ENCODE measurements at places on chromosomes 3 and 15.

GRCh38 chr3:124760601-124761000, 30.3 kb downstream of the UMPS start:
- no peak for DNase-seq

- no peak for DNase-seq
Measured at GRCh38 chr3:129656659-129657247, 50.3 kb upstream of the PLXND1 start.

- no peak for DNase-seq
Measured at GRCh38 chr3:188036375-188037194, 117.4 kb upstream of the LPP start.

DNA sequence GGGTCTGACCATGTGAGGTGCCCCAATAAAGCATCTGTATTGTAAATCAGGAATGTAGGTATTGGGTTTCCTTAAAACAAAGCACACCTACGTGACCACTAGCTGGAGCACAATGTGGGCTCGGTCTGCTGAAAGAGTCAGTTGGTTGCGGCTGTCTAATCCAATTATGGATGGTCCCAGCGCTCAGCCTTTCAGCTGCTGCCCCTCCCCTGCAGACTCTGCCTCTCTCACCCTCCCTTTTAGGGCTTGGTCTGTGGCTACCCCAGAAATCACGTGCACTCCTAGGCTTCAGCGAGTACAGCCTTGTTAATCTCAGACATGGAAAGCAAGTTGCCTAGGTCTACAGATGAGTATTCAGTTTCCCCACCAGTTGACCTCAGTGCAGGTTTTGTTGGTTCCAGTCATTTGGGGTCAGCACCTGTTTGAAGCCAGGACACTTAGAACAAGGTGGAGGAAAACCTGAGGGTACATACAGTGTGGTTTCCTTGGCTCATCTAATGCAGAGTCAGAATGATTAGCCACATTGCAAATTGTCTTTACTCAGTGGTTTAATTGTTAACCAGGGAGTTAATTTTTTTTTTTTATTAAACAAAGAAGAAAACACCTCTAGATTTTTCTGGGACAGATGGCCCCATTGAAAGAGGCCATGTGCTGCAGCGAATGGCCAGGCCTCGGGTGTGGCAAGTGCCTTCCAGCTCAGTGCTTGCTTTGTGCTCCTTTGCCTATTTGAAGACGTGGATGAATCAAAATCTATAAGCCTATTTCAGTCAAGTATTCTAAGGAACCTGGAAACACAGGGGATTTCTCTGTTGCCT, 137.7 kb downstream of the IGF1R start:
- DNase-seq: no peak

GRCh38 chr3:110736332-110736731, 335.3 kb upstream of the NECTIN3 start:
- no peak for DNase-seq

DNA sequence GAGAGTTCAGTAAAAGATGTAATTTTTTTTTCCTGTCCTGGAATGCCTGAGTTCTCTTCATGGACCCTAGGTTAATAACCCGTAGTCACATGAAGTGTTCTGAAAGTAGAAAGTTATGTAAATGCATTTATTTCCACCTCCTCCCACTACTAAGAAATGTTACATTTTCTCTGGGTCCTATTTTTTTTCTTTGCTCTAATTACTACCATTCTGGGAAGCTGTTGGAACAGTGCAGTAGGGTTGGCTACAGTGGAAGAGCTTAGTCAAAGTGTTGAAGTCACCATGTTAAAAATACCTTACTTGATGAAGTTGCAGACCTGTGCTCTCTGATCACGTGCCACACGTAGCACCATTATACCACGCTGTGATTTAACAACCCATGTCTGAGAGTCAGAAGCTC, 153.8 kb upstream of the TSC22D2 start:
- no peak for DNase-seq

DNA sequence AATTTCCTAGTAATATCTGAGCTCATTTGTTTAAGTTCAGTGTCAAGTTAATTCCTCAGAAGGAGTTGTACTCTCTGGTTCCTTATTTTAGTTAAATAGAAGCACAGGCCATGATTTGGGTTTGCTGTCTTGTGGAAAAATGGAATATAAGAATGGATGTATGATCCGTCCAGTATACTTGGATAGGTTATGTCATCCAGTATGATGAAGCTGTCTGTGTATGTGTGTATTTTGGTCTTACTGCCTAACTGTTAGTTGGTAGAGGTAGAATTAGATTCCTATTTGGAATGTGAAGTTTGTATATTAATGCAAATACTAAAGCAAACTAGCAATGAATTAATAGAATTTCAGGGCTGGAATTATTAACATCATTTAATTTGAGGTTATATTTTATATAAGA, 7.9 kb downstream of the KBTBD8 start:
- no peak for DNase-seq

All from suppressor macrophage treated with lipopolysaccharide for 1 hour (primary cell).